ENCODE measurements at places on chromosomes 13 and 19. TPM values are rescaled to one million over a fixed set of nuclear protein-coding genes. Genes with fewer than 3 reads are reported as not detected.

DNA sequence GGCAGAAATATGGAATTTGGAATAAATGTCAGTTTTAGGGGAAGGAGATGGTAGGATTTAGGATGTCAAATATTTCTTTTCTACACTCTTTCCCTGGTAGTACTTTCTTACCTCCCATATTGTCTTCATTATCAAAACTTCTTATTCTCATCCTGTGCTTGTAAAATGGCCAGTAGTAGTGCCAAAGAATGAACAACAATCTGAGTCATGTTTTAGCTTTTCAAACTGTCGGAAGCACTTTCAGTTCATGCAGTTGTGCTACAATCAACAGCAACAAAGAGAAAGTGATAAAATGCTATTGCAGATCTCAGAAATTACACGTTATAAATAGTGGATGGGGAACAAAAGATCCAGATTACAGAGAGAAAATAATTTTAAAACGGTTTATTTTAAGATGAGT, 193.7 kb upstream of the RXFP2 start:
- no peak for DNase-seq

- DNase-seq: peak; percentile 8
Observed at GRCh38 chr13:113997845-113998751, 24.2 kb upstream of the C13orf46 start.

GRCh38 chr13:45872566-45872965, 21.0 kb upstream of the SIAH3 start:
- DNase-seq: no peak

GRCh38 chr19:58544591-58545285, 874 bp downstream of the TRIM28 start:
- DNase-seq: peak; percentile 55

DNA sequence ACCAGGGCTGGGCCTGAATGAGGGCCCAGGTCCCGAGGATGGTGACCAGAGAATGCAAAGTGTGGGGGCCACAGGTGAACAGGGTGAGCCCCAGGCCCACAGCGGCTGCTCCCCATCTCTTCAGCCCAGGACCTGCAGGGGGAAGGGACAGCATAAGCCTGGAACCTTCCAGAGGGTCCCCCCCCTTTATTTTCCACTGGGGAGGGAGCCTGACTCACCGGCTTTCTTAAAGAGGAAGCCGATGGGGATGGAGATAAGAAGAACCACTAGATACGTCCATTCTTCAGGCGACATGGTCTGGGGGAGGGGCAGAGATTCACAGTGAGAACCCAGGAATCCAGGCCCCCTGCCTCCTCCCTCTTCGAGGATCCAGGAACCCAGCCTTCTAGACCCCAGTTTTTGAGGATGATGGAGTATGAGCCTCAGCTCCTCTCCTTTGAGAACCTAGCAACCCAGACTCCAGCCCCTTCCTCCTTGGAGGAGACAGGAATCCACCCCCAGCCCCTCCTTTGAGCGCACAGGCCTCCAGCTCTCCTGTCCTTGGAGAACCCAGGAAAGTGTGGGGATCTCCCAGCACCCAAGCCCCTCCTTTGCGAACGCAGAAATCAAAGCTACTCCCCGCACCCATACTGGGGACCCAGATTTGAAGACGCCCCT, 1.0 kb downstream of the MBOAT7 start:
- DNase-seq: peak; percentile 54

The ZNF534 gene
- total RNA-seq: not detected

The MBD3L3 gene
- total RNA-seq: not detected

The SIGLEC10 gene
- total RNA-seq: not detected

The ZNF415 gene
- 5.2 TPM for total RNA-seq

All from PC-3 (cell line).